ENCODE measurements at places on chromosomes 3 and 15. TPM values are rescaled to one million over a fixed set of nuclear protein-coding genes. Genes with fewer than 3 reads are reported as not detected.

KLHL25 gene
- 3.2 TPM for polyA plus RNA-seq

INAFM2 gene
- 7.4 TPM for polyA plus RNA-seq

SNX4 gene
- polyA plus RNA-seq = 19.2 TPM

SPINK8 gene
- polyA plus RNA-seq = not detected

BTLA gene
- 0.04 TPM for polyA plus RNA-seq

XCR1 gene
- 1.2 TPM for polyA plus RNA-seq

TMEM42 gene
- 27.5 TPM for polyA plus RNA-seq

CIDEC gene
- polyA plus RNA-seq = not detected

GRCh38 chr3:41288785-41289184 is 89.5 kb downstream of the CTNNB1 start:
- DNase-seq = no peak

DNA sequence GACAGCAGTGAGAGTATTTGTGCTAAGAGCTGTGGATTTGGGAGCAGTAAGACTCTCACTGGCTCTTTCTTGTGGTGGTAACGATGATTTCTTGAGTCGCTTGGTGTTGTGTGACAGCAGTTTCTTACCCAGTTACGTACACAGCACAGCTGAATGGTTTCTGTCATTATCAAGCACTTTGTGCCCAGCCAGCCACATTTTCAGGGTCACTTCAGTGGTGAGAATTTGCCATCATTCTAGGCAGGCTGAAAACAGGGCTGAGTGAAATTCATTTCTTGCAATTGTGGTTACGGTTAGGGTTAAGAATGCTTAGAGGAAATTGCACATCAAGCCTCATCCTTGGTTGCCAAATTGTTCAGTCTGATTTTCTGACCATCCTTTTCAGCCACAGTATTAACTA is 130.1 kb downstream of the RYR3 start:
- DNase-seq = no peak

DNA sequence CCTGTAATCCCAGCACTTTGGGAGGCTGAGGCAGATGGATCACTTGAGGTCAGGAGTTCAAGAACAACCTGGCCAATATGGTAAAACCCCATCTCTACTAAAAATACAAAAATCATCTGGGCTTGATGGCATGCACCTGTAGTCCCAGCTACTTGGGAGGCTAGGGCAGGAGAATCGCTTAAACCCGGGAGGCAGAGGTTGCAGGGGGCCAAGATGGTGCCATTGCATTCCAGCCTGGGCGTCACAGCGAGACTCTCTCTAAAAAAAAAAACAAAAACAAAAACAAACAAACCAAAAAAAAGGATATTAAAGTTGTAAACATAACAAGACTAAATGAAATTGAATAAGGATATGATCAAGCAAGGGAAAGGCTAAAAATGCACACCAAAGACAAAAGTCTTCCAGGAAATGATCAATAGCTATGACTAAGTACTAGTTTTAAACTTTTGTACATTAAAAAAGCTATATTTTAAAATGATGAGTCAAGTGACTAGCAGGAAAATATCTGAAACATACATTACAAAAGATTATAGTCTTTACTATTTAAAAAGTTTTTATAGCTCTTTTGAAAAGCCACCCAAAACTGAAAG is 28.6 kb downstream of the KLHL6 start:
- DNase-seq = no peak

DNA sequence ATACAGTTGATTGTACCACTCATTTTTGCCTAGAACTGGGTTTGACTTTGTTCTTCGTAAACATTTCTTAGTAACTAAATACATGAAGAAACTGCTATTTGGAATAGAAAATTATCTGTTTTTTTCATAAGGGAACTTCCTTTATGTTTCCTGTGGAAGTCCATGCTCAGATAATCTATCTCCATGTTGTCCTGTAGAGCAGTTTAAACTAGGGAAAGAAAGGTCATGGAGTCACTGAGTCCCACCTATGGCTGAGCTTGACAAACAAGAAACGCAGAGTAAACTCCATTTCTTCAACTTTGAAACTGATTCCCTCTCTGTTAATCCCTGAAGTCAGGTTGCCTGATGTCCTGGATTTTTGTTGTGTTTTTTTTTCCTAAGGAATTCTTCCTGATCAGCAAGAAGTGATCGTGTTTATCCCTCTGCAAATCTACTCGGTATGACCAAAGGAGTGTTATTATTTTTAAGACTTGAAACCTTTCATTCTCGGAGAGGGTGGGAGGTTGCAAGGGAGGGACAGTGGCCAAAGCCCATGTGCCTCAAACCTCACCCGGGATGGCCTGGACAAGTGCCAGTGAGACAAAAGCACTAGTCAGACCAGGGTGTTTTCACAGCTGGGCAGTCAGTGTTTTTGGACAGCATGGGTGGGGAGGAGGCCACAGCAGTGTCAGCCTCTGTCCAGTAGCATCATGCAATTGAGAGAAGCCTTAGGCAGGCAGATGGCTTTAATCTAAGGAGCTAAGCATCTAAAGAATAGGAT is 129.8 kb upstream of the PHLDB2 start:
- DNase-seq = peak; percentile 69

DNA sequence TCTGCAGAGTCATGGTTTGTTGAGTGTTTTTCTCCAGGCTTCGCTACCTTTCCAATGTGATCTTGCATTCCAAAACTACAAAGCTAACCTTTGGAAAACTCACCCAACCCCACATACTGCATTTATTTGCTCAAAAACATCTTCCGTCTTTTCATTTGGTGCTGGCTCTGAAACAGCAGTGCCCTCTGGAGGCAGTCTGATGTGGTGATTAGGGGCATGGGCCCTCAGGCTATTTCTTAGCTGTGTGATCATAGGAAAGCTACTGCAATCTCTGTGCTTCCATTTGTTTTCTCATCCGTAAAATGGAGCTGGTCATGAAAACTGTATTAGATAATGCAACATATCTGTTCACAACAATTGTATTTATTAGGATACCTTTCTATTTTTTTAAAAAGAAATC is 47.0 kb downstream of the MTHFS start:
- no peak for DNase-seq

DNA sequence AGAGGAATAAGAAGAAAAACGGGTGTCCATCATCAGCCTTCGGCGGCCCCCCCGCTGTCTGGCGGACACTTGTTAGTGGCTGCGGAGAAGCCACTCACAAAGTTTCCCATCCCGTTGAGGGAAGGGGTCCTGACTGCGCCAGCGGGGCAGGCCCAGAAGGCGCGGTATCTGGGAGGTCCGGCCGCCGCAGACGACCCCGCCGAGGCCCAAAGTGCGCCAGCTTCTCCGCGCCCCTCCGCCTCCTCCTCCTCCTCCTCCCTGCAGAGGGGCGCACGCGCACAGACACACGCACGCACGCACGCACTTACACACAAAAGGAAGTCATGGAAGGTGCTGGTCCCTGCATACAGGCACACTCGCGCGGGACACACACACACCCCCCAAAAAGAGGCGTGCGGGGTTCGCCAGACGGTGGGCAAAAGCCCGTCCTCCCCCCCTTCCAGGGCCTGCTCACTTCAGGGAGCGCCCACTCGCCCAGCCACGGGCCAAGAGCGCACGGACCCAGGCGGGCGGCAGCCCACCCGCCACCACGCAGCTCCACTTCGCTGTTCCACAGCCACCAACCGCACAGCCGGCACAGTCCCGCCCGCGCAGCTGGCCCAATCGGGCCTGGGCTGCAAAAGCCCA is 18.0 kb downstream of the ZNF148 start:
- peak; percentile 65 for DNase-seq

DNA sequence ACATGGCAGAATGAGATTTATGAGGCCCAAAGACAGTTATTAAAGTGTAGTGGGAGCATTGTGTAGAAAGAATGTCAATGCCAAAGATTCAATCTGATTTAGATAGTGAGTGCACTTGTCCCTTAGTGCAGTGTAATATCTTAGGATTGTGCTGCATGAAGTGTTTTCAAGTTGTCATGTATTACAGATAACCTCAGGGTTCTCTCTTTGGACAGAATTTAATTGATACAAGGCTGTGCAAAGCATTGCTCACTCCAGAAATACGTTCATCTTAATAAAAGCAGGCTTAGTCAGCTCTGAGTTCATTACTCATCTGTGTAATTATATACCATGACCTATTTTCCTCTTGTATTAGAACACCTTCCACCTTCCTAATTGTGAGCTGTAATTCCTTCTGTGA is 16.0 kb upstream of the GPR171 start:
- no peak for DNase-seq

DNA sequence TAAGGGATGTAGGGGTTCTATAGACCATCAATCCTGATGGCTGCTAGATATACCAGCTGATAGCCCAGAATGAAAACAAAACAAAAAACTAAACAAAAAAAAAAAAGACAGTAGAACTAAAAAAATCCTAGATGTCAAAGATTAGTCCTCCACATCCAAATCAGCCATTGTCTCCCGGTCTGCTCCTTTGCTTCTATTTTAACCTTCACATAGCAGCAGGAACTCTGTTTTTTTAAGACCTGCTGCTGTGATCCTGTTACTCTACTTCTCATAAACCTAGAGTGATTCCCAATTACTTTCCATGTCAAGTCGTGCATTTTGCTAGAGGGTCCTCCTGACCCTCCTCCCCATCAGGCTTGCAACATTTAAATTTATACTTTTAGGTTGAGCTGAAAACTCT is 2.5 kb downstream of the IFT122 start:
- no peak for DNase-seq

DNA sequence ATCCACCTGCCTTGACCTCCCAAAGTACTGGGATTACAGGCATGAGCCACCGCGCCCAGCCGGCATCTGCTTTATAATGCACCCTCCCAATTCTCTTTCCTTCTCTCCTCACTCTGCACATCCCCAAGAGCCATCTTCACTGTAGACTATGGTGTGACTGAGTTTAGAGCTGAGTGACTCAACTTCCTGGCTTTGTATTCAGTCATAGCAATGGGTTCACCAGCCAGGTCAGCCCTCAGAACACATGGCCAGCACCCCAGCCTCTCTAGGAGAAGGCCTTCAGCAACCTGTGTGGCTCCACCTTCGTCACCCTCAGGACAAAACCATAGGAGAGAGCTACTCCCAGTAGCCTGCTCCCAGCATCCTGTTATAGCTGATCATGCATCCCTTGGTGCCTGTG is 33.0 kb downstream of the ARID3B start:
- DNase-seq = no peak

DNA sequence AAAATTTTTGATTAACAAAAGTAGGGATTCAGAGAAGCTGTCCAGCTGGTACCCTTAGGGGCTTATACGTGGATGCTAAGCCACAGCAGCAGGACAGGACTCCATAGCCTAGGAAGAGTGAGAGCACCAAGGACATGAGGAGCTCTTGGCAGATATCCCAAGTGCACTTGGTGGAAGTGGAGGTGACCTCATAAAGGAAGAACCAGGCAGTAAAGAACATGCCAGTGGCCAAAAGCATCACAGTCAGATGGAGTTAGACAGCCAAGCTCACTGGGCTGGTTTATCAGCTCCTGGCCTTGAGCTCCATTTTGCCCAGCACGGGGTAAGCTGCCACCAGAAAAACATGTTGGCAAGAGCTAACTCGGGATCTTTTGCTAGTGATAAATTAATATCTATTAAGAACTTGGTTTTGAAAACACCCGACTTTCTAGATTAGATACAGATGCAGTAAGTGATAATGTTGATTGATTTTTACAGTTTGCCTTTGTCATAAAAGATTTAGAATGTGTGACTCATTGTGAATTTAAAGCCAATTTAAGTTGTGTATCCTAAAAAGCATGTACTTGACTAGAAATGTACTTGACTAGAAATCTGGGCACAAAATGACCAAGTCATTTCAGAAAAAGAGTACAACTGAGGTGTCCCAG is 108.0 kb downstream of the CMSS1 start:
- DNase-seq = peak; percentile 30

GRCh38 chr3:129618901-129619671 is 12.6 kb upstream of the PLXND1 start:
- DNase-seq = no peak

- DNase-seq = peak; percentile 60
Measured at GRCh38 chr3:33115024-33115768, 1.4 kb downstream of the CRTAP start.

DNA sequence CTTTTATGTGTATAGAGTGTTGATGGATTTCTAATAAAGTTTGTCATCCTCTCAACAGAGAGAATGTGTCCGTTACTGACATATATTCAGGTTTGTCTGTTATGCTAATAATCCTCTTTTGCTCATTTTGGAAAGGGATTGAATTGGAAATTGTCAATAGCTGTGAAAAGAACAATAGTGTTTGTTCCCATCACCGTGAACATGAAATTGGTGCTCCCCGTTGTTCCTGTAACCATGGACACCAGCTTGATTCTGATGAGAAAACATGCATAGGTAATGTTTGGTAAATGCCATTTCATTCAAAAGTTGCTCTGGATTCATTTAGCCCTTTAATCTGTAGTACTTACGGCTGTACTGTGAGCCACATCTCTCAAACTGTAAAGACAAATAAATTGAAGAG is 707.0 kb upstream of the GOLIM4 start:
- no peak for DNase-seq

DNA sequence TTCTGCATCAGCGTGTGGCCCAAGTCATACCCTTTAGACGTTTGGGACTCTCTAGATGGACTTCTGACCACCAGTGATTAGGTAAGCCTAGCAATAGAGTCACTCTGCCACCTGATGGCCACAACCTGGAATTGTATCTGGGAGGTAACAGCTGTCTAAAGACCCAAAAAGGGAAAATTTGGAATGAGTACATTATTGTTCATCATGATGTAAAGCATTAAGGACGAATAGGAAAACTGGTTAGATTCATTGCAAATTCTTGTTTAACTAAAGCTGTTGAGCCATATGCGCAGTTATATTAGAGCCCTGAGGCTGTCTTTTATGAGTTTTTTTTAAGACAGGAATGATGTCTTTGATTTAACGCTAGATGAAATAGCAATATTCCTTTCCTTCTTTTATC is 63.6 kb downstream of the FAM81A start:
- no peak for DNase-seq

DNA sequence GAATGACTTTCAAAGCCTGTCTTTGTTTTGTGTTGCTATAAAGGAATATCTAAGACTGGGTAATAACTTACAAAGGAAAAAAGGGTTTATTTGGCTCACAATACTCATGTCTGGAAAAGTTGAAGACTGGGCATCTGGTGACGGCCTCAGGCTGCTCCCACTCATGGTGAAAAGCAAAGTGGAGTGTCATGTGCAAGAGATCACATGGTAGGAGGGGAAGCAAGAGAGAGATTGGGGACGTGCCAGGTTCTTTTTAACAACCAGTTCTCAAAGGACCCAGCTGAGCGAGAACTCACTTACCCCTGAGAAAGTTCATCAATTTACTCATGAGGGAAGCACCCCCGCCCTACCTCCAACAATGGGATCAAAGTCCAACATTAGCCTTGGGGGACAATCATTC is 929.4 kb downstream of the ROBO1 start:
- DNase-seq = no peak

GRCh38 chr3:47000922-47001730 is 21.7 kb downstream of the NBEAL2 start:
- no peak for DNase-seq

GRCh38 chr3:23421811-23422516 is 218.8 kb downstream of the UBE2E2 start:
- no peak for DNase-seq

Measured in ovary (tissue), 10 donors.